Fibroblast of mammary gland (primary cell): ENCODE measurements at places on chromosomes 3 and 15.
A peak's percentile ranks its signal among the peaks of the same experiment; 100 is the strongest.

GRCh38 chr3:195794708-195795107, 17.0 kb downstream of the MUC4 start:
- DNase-seq, result no peak

DNA sequence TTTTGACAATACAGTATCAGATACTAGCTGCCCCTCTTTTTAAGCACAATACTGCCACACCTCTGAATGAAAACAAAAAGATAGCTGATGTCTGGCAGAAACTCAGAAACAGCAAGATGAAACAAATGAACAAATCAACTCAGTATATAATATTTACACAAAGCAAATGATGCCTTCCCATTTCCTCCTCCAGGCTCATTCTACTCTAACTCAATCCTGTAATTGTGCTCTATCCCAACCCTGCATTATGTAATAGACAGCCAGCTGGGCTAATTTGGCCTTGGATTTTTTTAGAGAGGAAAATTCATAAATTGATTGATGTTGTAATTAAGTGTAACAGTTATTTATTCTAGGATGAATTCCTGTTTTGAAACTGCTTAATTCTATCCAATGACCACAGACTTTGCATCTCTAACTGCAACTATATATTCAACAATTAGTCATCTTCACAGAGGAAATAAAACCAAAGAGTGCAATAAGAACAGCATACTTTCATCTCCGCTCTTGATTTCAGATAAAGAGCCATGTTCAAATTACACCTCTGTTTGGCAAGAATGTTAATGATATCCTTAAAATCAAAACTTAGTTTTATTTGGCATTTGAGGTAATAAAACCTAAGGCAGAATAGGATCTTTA, 6.1 kb downstream of the ATG3 start:
- no peak for DNase-seq

- DNase-seq, result peak; percentile 9
Measured at GRCh38 chr3:17320266-17320665, 422.2 kb downstream of the TBC1D5 start.

DNA sequence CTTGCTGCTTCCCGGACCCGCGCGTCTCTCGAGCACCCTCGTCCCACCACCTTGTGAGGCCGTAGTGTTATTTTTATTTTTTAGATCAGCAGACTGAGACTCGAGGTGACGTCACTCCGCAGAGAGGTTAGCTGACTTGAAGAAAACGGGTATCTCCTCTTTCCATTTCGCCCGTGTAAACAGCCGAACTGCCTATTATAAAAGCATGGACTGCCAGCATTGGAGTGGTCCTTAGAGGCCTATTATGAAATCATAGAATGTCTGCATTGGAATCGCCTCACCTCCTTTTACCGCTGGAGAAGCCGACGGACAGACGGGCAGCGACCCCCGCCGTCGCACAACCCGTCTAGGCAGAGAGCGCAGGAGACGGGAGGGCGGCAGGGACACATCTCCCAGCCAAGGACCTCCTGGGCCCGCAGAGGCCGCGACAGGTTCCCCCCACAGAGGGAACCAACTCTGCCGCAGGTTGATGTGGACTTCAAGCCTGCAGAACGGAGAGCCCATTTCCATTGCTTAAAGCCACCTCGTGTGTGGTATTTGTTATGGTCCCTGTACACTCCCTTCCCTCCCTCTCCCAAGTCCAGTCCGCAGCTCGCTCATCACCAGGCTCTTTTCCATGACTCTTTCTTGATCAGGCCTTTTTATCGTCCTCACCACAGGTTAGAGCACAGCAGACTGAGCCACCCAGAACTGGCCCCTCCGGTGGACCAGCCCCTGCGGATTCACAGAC, 540 bp upstream of the PPP1R2 start:
- DNase-seq, result no peak

GRCh38 chr15:34014556-34014955, 24.4 kb downstream of the AVEN start:
- no peak for DNase-seq

GRCh38 chr3:151479452-151479851, 18.6 kb upstream of the IGSF10 start:
- no peak for DNase-seq

GRCh38 chr3:109071350-109072142, 46.4 kb downstream of the MORC1 start:
- DNase-seq, result no peak

DNA sequence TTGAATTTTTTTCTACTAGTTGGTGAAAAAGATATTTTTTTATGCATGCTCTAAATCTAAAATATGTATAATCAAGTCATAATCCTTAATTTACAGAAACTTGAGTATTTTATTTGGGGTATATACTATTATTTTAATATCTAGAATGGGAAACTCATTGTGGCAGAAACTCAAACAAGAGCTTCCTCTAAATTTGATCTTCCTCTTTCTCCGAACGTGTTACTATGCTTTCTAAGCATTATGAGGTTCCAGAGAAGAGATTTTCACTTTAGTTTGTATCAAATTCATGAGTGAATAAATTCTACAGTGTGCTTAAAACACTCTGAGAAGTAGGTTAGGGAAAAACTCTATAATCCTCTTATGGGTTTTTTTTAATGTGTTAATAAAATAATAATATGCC, 173.1 kb downstream of the POTEB3 start:
- DNase-seq, result no peak

DNA sequence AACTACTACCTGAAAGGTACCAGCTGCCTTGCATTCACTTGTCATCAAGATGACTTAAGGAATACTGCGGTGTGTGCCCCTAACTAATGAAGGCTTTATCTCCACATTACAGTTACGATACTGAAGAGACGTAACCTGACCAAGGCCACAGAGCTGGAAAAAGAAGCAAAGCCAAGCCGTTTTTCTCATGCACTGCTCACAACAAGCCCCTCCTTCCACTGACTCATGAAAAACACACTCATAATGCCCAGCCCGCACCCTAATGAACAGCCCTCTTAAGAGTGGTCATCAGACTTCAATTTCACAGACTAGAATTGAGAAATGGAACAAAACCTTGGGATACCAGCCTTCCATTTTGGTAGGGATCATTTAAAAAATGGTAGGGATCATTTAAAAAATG, 11.6 kb downstream of the PSMD6 start:
- peak; percentile 91 for DNase-seq

GRCh38 chr3:197226179-197226578, 72.2 kb downstream of the DLG1 start:
- no peak for DNase-seq

- no peak for DNase-seq
Measured at GRCh38 chr3:61730056-61730455, 168.7 kb downstream of the PTPRG start.

DNA sequence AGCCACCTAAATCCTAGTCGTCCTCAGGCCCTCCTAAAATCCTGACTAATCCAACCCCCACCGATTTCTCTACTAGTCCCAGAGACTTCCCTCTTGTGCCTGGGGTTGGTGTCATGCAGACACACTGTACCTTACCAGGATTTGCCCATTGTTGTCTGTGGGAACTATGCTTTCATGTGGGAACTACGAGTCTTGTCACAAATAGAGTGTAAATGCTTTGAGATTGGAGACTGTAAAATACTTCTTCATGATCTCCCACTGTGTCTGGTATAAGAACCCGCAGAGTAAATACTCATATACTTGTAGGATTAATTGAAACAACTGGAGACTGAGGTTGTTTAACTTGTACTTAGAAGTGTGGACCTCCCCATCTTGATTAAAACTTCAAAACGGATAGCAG, 11.2 kb downstream of the B3GNT5 start:
- peak; percentile 35 for DNase-seq

GRCh38 chr3:152260026-152260425, 8.7 kb upstream of the MBNL1 start:
- no peak for DNase-seq

- DNase-seq, result no peak
Measured at GRCh38 chr3:37849146-37849923, 12.3 kb upstream of the CTDSPL start.

GRCh38 chr15:71716990-71717389, 93.4 kb upstream of the NR2E3 start:
- DNase-seq, result peak; percentile 48

- DNase-seq, result no peak
Measured at GRCh38 chr3:196315821-196316220, 2.2 kb downstream of the DYNLT2B start.

GRCh38 chr3:192422997-192423342, 304.4 kb downstream of the FGF12 start:
- no peak for DNase-seq

GRCh38 chr3:16388850-16389441, 123.9 kb downstream of the OXNAD1 start:
- DNase-seq, result peak; percentile 78
